ENCODE measurements at places on chromosomes 4 and X.
A peak's percentile ranks its signal among the peaks of the same experiment; 100 is the strongest.

GRCh38 chr4:180828455-180829018, 1414.7 kb upstream of the TENM3 start:
- H3K4me1 ChIP-seq = peaks cover 21% of the 10 kb centered on the region
- H3K27ac ChIP-seq = no peak overlapping the region
- no peaks in the 10 kb centered on the region for H3K36me3 ChIP-seq
- no peaks in the 10 kb centered on the region for H3K27me3 ChIP-seq

DNA sequence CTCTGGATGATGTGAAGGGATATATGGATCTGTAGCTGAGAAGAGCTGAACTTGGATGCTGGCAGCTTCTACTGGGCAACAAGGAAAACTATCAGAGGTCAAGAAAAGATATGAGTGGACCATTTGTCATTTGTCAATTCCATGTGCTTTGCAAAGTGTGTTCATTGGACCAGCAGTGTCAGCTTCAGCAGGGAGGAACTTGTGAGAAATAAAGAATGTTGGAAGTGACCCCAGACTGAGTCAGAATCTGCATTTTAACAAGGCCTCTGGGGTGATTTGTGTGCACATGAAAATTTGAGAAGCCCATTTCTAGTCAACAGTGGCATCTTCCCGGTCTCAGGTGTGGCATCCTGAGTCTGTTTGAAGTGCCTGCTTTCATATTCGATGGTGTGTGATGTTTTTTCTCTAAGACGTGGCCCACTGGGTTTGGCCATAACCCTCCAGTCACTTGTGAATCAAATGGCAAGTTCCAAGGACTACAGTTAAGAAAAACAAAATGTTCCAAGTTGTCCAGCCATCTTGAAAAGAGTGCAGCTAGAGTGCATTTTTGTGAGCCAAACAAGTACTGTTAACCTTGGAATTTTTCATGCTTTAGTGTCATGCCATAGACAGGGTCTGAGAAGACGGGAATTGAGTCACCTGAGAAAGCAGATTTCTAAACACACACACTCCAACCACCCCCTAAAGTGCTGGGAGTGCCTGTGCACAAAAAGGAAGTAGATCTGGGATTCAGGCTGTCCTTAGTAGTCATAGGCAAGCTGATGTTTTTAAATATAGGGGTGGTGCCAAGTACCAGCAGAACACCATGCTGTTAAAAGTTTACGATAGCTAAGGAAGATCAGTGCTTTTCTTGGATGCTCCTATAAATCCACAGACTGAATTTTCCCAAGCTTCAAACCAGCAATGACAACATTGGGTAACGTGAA, 26.4 kb downstream of the GPM6B start:
- no peaks in the 10 kb centered on the region for H3K36me3 ChIP-seq
- no peaks in the 10 kb centered on the region for H3K4me1 ChIP-seq
- H3K4me3 ChIP-seq = no peak overlapping the region
- DNase-seq = no peak

GRCh38 chr4:37745946-37746345, 59.8 kb upstream of the RELL1 start:
- H3K4me3 ChIP-seq = no peak overlapping the region
- H3K4me1 ChIP-seq = no peaks in the 10 kb centered on the region
- H3K27ac ChIP-seq = no peak overlapping the region
- no peaks in the 10 kb centered on the region for H3K36me3 ChIP-seq
- DNase-seq = no peak

- peak within 1 kb of the TSS; percentile 48 for H3K27ac ChIP-seq
These were observed at the start of gene GUCY1A1 for GRCh38 chr4:155666344-155667221. GUCY1A1 (plus strand) TSS chr4:155666848; CDS start chr4:155696868, 30,020 bp downstream.

- no peak overlapping the region for H3K27ac ChIP-seq
- H3K27me3 ChIP-seq = no peaks in the 10 kb centered on the region
- H3K36me3 ChIP-seq = peaks cover 51% of the 10 kb centered on the region
- H3K4me3 ChIP-seq = no peak overlapping the region
These were observed 1.5 kb downstream of the MAN2B2 start for GRCh38 chr4:6576512-6576911.

GRCh38 chrX:335758-336155, 17.2 kb upstream of the GTPBP6 start:
- no peaks in the 10 kb centered on the region for H3K27me3 ChIP-seq
- no peak overlapping the region for H3K4me3 ChIP-seq
- no peak for DNase-seq
- H3K36me3 ChIP-seq = no peaks in the 10 kb centered on the region

GRCh38 chr4:121784401-121784800, 16.7 kb upstream of the EXOSC9 start:
- peak overlapping the region; percentile 85 for H3K27ac ChIP-seq
- no peaks in the 10 kb centered on the region for H3K36me3 ChIP-seq
- no peak for DNase-seq
- no peak overlapping the region for H3K4me3 ChIP-seq

DNA sequence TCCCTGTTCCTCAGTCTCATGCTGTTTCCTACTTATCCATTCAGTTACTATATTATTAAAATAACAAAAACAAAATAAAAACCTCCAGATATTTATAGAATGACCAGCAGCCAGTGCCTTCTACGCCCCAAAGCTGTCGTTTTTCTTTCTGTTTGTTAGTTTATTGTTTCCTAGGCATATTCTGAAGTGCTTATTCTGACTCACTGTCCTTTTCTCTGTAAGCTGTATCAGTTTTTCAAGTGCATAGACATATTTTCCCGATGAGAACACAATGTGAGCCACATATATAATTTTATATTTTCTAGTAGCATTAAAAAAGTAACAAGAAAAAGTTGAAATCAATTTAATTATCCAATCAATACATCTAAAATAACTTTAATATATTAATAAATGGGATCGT, 2158.6 kb upstream of the TENM3 start:
- no peak for DNase-seq
- H3K4me3 ChIP-seq = no peak overlapping the region
- H3K4me1 ChIP-seq = no peaks in the 10 kb centered on the region
- no peaks in the 10 kb centered on the region for H3K36me3 ChIP-seq

DNA sequence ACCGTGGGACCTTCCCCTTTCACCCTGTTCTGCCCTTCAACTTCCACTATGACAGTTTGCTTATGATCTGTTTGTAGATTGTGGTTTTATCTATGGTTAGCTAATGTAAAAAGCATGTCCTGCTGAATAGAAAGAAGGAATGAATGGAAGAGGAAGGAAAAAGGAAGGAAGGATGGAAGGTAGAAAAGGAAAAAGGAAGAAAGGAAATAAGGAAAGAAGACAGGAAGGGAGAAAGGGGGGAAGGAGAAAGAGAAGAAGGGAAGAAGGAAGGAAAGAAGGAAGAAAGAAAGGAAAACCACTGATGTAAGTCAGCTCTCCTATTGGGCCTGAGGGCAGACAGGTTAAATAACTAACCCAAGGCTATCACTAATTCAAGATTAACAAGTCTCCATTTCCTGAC, 319.1 kb upstream of the KLF3 start:
- no peak for DNase-seq
- H3K36me3 ChIP-seq = no peaks in the 10 kb centered on the region
- H3K4me1 ChIP-seq = no peaks in the 10 kb centered on the region

- no peaks in the 10 kb centered on the region for H3K27me3 ChIP-seq
- no peak overlapping the region for H3K27ac ChIP-seq
- no peaks in the 10 kb centered on the region for H3K36me3 ChIP-seq
- no peak overlapping the region for H3K4me3 ChIP-seq
- DNase-seq = no peak
These were observed 228.4 kb upstream of the PSAPL1 start for GRCh38 chr4:7663075-7663541.

DNA sequence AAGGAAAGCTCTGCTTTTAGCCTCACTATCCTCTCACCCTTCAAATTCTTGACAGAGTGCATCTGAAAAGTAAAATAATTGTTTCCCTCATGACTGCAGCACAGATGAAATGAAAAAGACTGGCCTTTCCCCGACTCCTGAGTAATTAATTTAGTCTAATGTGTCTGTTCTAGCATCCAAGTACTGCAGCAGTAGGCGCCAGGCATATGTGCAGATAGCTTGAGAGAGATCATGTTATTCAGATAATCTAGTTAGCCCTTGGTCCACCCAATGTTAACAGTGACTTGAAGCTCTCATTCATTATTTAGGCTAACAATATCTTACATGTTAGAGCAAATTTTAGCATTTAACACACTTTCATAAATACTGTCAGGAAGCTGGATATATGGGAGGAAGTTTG, 54.0 kb downstream of the MAP9 start:
- H3K36me3 ChIP-seq = no peaks in the 10 kb centered on the region
- no peak overlapping the region for H3K27ac ChIP-seq
- H3K27me3 ChIP-seq = no peaks in the 10 kb centered on the region
- no peaks in the 10 kb centered on the region for H3K4me1 ChIP-seq

DNA sequence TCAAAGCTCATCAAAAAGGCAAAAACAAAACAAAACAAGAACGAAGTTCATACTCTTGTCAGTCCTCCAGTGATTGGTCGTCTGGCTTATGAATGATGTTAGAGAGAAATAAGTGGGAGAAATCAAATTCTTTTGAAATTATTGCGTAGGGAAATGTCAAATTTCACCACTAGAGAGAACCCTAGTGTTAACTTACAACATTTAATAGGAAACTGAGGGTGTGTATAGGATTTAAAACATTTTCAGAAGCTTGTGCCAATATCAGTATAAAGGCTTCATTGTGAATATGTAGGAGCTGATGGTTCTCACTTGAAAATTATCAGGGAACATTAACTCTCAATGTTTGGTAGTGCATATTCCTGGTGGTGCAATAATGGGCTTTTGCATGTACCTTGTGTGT, 17.4 kb downstream of the ADH6 start:
- no peak overlapping the region for H3K27ac ChIP-seq
- peaks cover 18% of the 10 kb centered on the region for H3K4me1 ChIP-seq
- DNase-seq = no peak
- no peak overlapping the region for H3K4me3 ChIP-seq

DNA sequence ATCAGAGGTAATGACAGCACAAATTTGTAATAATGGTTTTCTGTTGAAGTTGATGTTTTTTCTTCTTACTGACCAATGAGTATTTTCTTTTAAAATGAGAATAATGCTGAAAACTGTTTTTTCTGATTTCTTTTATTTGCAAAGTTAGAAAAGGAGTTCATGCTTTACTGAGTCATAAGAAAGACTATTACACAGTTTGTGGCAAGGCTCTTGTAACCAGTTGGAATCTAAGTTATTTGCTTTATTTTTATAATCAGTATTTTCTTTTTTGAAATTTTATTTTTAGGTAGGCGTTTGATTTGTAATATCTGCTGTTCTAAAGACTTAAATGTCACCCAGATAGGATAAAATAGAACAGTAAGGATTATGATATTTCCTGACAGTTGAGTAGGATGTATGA, 25.5 kb downstream of the ANAPC4 start:
- DNase-seq = no peak
- H3K27ac ChIP-seq = no peak overlapping the region
- peaks cover 13% of the 10 kb centered on the region for H3K36me3 ChIP-seq
- H3K4me3 ChIP-seq = no peak overlapping the region
- H3K27me3 ChIP-seq = no peaks in the 10 kb centered on the region

- no peaks in the 10 kb centered on the region for H3K36me3 ChIP-seq
- H3K4me1 ChIP-seq = no peaks in the 10 kb centered on the region
- DNase-seq = no peak
- no peak overlapping the region for H3K27ac ChIP-seq
- H3K4me3 ChIP-seq = no peak overlapping the region
- no peaks in the 10 kb centered on the region for H3K27me3 ChIP-seq
These were observed 265.9 kb downstream of the ZNF674 start for GRCh38 chrX:46279214-46279924.

GRCh38 chr4:65021149-65021548, 611.9 kb upstream of the TECRL start:
- no peak for DNase-seq
- no peak overlapping the region for H3K4me3 ChIP-seq
- no peaks in the 10 kb centered on the region for H3K36me3 ChIP-seq

- H3K27me3 ChIP-seq = no peaks in the 10 kb centered on the region
- H3K36me3 ChIP-seq = no peaks in the 10 kb centered on the region
- no peak for DNase-seq
- no peaks in the 10 kb centered on the region for H3K4me1 ChIP-seq
- H3K27ac ChIP-seq = no peak overlapping the region
These were observed 17.2 kb upstream of the RTL9 start for GRCh38 chrX:110341189-110342035.

DNA sequence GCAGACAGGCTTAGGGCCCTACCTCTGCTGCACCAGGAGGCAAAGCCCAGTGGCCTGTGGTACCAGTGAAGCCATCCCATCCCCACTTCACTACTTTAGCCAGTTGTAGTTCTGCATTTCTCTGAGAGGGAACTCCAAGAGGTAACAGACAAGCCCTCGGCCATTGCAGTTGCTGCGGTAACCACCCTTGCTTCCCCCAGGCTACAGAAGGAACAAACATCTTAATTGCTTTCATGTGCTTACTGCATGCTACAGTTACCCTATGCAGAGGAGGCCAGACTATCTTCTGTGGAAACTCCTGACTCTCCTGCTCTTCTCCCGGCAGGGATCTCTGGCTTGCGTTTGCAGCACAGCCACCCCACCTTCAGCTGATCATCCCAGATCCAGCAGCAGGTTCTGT, 67.8 kb downstream of the SPIN4 start:
- H3K36me3 ChIP-seq = no peaks in the 10 kb centered on the region
- DNase-seq = no peak
- H3K27me3 ChIP-seq = no peaks in the 10 kb centered on the region
- no peaks in the 10 kb centered on the region for H3K4me1 ChIP-seq
- no peak overlapping the region for H3K4me3 ChIP-seq

GRCh38 chrX:50798783-50799182, 15.2 kb downstream of the SHROOM4 start:
- H3K27ac ChIP-seq = no peak overlapping the region
- H3K36me3 ChIP-seq = no peaks in the 10 kb centered on the region
- H3K27me3 ChIP-seq = no peaks in the 10 kb centered on the region
- no peaks in the 10 kb centered on the region for H3K4me1 ChIP-seq
- no peak for DNase-seq
- no peak overlapping the region for H3K4me3 ChIP-seq

DNA sequence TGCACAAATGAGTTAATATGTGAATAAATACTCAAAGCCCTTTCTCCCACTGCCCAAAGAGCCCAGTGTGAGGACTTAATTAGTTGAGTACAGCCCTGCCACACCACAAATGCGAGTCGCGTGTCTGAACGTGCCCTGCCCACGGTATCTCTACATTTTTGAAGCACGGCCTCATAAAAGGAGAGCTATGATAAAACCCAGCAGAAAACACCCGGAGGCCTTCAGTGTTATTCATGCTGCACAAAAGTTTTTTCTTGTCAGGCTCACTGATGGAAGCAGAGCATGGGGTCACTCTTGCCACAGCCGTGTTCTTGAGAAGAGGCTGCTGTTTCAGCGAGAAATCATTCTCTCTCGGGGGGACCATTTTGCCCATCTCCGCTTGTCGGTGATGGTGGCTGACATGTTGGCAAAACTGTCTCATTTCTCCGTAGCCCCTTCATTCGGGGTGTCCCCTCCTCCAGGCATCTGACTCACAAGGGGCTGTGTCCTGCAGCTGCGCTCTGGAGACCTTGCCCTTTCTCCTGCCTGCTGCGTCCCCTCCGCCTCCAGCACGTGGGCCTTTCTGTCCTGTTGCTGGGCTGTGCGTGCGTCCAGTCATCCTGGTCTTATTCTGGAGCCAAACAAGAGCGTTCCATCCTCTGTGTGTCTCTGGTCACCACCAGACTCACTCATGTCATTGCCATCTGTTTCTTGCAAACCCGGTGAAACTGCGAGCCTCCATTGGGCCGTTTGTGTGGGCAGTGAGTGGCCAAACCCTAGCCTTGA, 88.8 kb downstream of the SORCS2 start:
- no peaks in the 10 kb centered on the region for H3K4me1 ChIP-seq
- H3K27ac ChIP-seq = no peak overlapping the region
- no peaks in the 10 kb centered on the region for H3K36me3 ChIP-seq
- no peaks in the 10 kb centered on the region for H3K27me3 ChIP-seq

GRCh38 chrX:12949927-12950656, 24.8 kb upstream of the TMSB4X start:
- peaks cover 25% of the 10 kb centered on the region for H3K4me1 ChIP-seq
- H3K27me3 ChIP-seq = no peaks in the 10 kb centered on the region
- H3K36me3 ChIP-seq = no peaks in the 10 kb centered on the region
- peak overlapping the region; percentile 84 for H3K27ac ChIP-seq
